ENCODE measurements at places on chromosomes 3 and 15.

DNA sequence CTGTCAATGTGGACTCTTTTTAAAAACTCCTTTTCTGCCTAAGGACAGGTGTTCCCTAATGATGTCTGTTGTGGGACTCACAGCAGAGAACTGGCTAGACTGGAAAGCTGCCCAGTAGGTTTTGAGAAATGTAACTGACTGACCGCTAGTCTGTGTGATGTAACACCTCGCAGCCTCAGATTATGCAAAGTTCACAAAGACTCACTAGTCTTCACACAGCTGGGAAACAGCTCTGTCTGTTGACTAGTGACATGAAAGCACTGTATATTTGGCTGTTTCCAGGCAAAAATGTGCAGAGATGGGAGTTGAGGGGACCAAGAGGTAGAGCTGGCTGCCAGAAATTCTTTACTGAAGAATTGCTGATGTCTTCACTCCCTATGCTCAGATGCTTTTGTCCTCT lies 10.3 kb downstream of the PDZRN3 start:
- no peak for DNase-seq

GRCh38 chr15:49720261-49720660 lies 99.4 kb downstream of the DTWD1 start:
- no peak for DNase-seq

DNA sequence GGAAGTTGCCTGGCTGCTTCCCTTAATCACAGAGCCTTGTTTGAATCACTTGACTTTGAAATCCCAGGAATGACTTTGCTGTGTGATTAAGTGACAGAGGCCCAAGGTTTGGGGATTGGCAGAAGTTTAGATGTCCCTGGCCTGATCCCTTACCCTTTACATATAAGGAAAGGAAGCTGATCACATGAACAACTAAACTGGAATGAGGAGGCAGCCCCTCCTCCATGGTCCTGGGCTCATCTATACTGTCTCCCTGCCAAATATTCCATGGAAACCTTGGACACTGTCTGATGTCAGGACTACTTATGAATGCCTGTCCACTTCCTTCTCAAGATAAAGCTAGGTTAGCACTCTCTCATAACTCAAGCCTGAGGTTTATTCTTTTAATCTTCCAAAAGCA lies 181.3 kb upstream of the CTDSPL start:
- no peak for DNase-seq

- DNase-seq = no peak
Measured at GRCh38 chr15:49058559-49058958, 12.3 kb upstream of the SECISBP2L start.

- no peak for DNase-seq
Measured at GRCh38 chr3:105399611-105400010, 32.9 kb downstream of the ALCAM start.

GRCh38 chr15:63044645-63045464 lies 2.3 kb downstream of the TPM1 start:
- DNase-seq = no peak

All from SHP77 treated with DMSO at 0.1 percent for 48 hours (cell line).